NCI-H774 (cell line): ENCODE measurements at places on chromosomes 16 and 17.

DNA sequence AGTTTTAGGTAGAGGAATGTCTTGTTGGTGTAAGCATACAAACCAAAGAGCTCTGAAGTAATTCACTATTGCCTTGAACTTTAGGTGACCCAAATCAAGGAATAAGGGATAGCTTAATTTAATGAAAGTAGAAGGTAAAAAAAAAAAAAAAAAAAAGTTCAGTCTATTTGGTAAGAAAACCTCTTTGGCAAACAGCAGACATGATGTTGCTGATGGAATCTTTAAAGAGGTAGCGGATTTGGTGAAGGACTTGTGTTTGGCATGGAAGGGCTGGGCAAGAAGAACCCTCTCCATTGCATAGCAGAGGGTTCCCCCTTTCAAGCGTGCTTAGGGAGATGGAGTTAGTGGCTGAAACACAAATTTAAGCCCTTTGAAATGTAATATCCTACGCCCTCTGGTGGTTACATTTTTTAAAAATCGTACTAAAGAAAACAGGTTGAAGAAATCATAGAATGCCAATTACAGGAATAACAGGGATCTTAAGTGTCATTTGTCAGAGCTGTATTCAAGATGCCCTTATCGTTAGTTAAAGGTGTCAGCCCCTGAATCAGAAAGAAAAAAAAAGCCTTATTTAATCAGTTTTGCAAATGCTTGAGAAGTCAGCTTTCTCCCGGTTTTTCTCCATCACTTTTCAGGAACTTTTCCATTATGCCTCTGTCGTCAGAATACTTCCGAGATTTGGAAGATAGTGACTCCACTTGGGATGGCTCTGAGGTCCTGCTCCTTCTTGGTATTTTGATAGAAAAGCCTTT, 383.1 kb downstream of the KCNJ2 start:
- DNase-seq: peak; percentile 78

DNA sequence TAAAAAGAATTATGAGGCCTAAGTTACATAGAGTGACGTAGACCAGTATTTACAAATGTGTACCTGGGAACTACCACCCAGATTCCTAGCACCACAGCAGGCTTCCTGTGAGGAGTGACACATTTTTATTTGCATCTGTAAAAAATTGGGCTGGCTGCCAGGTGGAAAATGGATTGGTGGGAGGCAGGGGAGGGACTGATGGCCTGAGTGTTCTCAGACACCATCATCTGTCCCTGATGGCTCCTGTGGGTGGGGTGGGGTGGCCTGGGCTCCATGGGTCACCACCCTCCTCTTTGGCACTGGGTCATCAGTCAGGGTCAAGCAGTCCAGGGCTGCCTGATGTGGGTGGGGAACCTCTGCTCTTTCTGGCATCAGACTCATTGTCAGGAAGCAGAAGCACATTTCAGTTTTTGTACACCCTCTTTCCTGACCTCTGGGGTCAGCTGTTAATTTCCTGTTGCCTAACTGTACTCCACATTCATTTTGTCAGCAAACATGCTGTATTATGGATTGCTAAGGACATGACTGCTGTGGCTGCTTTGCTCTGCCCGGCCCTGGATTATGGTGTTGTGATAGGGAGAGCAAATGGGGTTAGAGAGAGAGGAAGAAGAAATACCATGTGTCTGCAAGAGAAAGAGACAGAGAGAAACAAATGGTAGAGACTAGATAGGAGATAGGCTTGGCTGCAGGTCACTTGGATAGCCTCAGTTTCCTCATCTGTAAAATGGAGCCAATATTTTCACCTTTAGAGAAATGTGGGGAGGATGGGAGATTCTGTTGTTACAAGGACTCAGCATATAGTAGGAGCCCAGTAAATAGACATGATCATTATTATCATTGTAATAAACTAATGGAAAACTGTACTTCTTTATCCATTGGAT, 11.6 kb upstream of the MFAP4 start:
- no peak for DNase-seq

DNA sequence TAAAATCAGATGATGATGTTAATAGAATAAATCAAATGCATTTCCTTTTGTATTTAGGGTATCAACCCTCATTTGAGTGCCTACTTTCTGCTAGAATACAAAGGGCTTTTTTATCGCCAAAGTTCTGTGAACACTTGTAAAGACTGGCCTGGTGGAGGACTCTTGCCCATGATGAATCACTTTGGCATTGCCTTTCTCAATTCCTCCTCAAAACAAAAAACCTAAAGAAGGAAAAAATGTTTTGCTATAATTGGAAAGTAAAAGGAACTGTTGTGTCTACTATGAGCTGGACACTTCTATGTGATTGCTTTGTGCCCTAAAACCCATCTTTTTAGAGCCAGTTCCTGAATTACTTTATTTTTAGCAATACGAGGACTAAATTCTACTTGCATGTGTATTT, 13.0 kb upstream of the DHRS11 start:
- DNase-seq: no peak

- DNase-seq: no peak
Observed at GRCh38 chr17:50787106-50787505, 19.8 kb upstream of the ANKRD40CL start.

DNA sequence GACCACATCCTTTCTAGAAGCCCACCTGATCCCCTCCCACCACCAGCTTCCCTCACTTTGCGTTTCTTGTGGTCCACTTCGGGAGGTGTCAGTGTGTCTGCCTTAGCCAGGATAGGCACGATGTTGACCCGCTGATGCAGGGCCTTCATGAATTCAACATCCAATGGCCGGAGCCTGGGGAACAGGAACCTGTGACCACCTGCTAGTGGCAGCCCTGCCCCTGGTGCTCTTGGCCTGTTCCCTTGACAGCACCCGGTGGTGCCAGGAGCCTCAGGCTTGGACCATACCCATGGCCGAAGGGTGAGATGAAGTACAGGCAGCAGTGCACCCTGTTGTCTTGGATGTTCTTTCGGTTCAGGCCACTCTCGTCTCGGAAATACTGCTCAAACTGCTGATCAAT, 7.2 kb upstream of the MTMR4 start:
- no peak for DNase-seq

DNA sequence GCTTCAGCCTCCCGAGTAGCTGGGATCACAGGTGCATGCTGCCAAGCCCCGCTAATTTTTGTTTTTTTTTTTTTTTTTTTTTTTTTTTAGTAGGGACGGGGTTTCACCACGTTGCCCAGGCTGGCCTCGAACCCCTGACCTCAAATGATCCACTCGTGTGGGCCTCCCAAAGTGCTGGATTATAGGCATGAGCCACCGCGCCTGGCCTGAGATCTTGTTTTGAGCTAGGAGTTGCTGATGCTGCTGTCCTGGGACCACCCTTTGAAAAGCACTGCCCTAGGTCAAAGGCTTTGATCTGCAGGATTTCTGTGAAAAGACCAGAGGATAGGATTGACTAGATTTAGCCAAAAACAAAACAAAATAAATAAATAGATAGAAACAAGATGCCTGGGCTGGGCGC, 798 bp upstream of the SLC39A11 start:
- no peak for DNase-seq

DNA sequence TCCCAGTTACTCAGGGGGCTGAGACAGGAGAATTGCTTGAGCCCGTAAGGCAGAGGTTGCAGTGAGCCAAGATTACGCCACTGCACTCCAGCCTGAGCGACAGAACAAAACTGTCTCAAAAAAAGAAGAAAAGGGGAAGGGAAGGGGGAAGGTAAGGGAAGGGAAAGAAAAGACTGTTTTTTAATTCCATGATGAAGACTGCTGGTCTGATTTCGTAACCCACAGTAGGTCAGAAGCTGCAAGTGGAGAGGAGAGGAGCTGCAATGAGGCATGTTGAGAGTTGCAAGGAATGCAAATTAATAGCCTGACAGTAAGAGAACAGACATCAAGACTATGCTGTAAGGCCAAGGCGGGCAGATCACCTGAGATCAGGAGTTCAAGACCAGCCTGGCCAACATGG, 33.3 kb downstream of the HELZ start:
- no peak for DNase-seq

GRCh38 chr17:30530346-30531025, 53.3 kb downstream of the GOSR1 start:
- no peak for DNase-seq

DNA sequence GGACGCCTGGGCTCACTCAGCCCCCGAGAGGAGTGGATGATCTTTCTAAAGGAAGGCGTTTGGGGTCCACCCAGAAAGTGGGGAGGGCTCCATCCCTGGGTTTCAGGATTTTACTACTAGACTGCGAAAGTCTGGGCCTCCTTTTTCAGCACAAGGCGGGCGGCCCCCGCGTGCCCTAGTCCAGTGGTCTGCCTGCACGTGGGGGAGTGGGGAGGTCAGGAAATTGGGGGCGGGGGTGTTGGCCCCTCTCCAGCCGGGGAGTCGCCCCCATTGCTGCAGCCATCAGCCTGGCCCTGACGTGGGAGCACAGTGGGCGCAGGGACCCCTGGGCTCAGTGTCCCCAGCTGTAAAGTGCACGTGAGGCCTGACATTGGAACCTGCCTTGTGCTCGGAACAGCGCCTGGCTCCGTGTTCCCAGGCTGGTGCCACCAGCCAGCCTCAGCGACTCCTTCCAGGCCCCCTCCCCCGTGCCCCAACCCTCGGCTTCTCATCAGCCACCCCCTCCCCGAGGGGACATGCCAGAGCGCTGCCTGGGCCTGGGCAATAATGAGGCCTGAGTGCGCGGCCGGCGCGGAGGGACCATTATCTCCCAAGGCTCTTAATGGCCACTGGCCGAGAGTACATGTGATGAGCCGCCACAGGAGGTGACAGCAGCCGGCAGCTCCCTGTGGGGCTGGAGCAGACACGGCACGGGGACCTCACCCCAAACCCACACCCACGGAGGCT, 2.4 kb upstream of the C1QTNF8 start:
- no peak for DNase-seq

DNA sequence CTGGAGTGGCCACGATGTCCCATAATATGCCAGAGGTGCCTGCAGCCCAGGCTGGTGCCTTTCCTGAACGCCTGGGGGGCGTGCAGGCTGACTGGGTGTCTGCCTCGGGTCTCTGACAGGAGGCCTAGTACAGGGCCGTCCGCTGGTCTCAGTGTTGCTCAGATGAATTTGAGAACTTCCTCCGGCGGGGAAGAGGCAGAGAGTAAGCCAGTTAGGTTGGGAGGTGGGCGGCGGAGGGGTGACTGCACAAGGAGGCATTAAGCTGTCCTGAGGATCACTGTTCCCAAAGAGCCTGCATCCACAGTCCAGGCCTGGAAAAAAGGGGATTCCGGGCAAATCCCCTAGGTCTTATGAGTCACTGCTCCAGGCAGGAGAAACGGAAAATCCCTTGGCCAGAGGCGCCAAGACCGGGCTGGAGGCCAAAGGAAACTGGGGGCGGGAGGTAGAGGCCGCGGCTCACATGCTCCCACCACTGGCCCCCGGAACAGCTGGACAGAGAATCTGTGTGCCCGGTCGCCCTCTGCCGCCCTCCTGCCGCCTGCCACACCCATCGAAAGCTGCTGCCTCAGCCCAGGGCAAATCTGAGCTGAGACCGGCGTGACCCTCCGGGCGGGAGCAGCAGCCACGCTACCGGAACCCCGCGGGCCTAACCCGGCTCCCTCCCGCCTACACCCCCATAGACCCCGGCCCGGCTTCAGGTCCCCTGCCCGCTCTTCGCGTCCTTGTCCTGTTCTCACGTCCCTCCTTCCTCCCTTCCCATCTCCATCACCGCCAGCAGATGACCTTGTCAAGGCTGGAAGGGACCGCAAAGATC, 1.2 kb downstream of the TRIM47 start:
- DNase-seq: no peak

- DNase-seq: no peak
Observed at GRCh38 chr17:80952291-80952690, 39.4 kb upstream of the CHMP6 start.

- DNase-seq: no peak
Observed at GRCh38 chr16:3004319-3004718, 8.4 kb upstream of the CLDN9 start.

DNA sequence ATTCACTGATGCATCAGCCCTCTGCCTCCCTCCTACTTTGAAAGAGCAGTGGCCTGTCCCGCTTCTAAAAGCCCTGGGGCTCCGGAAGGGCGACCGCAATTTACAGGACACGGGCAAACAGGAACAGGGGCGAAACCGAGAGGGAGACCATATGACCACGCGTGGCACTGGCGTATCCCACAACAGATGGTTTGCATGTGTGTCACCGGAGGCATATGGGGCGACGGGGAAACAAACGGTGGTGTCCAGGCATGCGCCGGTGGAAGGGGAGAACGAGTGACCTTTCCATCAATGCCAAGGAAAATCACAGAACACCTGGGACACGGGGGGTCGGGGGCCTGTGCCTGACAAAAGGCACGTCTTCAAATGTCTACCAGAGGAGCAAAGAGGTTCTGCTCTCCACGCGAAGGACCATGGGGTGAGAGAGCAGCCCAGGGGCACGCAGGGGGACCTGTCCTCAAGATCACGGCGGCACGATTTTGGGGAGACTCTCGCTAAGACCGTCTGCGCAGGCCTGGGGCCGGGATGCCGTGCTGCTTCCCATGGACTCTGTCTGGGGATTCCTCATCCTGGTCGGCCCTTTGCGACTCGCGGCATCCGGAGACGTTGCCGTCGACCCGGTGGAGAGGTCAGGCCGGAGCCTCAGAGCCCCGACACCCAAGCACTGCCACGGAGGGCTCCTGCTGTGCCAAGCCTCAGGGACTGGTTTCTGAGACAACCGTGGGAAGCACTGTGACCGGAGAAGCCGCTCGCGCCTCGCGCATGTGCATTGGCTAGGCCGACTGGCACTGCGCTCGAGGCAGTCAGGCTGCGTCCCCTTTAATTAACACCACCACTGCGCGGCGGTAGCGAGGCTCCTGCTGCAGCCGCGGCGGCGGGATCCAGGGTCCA, 12.8 kb upstream of the KCNJ18 start:
- no peak for DNase-seq

DNA sequence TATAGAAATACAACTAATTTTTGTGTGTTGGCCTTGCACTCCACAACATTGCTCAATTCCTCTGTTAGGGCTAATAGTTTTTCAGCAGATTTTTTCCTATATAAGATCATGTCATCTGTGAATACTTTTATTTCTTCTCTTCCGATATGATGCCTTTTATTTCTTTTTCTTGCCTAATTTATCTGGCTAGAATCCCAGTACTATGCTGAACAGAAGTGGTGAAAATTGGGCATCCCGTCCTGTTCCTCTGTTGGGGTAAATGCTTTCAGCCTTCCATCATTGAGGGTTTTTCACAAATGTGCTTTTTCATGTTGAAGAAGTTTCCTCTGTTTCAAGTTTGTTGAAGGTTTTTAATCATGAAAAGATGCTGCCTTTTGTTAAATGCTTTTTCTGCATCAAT, 22.7 kb upstream of the TNFRSF13B start:
- no peak for DNase-seq

DNA sequence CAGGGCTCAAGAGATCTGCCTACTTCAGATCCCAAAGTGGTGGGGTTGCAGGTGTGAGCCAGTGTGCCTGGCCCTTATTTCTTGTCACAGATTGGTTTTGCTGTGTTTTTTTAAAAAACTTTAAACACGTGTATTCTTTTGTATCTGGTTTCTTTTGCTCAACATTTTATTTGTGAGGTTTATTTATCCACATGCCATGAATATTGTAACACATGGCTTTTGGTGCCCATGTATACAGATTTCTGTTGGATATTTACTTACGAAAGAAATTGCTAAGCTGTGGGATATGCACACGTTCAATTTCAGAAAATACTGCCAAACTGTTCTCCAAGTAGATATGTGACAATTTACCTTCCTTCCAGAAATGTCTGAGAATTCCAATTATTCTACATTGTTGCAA, 18.7 kb upstream of the IL34 start:
- no peak for DNase-seq

- DNase-seq: no peak
Observed at GRCh38 chr16:72009779-72010178, 1.2 kb downstream of the DHODH start.
